ENCODE measurements at places on chromosomes 16 and 17.

DNA sequence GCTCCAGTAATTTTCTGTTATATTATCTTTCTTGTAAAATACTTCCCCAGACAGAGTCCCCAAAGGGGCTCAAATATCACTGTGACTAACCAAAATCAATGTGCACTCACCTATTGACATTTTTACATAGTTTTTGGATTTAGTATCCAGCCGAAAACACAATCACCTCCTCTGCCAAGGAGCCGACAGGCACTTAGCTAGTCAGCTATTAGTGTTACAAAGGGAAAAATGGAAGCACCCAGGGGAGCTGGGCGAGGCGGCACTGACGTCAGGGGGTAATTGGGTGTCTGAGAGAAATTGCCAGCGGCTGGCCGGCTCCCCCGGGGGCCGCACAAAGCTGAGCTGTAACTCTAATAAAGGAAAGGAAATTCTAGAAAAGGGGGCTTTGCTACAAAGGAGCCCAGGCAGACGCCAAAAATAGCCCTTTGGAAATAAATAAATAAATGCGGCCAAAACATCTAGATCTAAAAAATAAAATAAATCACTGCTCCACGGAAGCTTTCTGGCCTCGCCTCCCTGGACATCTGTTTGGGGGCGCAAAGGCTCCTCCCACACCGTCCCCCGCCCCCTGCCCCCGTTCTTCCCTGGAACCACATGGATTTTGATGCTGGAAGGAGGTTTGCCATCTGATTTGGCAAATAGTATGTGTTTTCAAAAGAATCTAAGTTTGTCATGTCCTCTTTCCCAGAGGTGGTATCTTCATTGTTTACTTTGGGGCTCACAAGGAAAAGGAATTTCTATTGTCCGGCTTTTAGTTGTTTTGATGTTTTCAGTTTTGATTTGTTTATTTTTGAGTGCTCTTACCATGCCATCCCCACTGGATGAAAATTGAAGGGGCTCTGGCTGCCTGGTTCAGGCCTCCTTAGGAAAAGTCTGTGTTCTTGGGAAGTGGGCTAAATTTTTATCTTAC, 156.7 kb downstream of the ZNF423 start:
- no peak for DNase-seq

- DNase-seq, result no peak
Measured at GRCh38 chr16:17403859-17404545, 66.8 kb downstream of the XYLT1 start.

DNA sequence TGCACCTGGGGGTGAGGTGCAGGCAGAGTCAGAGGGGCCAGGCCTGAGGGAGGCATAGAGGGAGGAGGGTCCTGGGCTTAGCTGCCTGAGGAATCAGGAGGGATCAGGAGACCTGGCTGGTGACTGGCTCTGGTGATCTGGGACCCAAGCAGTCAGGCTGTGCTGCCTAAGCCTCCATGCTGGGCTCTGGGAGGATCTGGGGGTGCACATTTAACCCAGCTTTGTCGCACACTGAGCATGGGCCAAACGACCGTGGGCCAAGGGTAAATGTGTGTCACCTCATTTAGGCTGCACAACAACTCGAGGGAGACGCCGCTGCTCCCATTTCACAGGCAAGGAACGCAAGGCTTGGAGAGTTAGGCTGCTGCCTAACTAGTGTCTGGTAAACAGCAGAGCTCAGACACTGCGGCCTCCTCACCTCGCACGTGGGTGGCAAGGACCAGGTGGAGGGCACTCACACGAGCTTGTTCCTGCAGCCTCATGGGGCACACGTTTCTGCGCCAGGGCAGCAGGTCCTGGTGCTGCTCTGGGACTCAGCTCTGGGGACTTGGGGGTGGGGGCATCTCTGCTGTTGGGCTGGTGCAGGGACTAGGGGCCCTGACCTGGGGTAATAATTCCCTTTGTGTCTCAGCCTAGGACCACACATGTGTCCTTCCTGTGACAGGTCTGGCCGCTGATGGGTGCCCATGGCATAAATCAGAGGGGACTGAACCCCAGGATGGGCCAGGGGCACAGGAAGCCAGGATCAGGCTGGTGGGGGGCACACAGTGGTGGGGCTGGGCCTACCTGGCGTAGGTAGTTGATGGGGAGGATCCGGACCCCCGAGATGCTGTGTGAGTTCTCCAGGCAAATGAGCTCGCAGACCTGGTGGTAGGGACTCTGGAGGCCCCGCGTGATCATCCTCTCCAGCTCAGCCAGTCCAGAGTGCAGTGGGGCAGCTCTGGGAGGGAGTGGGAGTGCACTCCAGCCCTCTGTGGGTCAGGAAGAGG, 18.7 kb downstream of the TMEM235 start:
- no peak for DNase-seq

GRCh38 chr16:56866955-56867830, 2.2 kb downstream of the SLC12A3 start:
- DNase-seq, result peak; percentile 80

- DNase-seq, result no peak
Measured at GRCh38 chr17:59093702-59094231, 12.9 kb downstream of the TRIM37 start.

DNA sequence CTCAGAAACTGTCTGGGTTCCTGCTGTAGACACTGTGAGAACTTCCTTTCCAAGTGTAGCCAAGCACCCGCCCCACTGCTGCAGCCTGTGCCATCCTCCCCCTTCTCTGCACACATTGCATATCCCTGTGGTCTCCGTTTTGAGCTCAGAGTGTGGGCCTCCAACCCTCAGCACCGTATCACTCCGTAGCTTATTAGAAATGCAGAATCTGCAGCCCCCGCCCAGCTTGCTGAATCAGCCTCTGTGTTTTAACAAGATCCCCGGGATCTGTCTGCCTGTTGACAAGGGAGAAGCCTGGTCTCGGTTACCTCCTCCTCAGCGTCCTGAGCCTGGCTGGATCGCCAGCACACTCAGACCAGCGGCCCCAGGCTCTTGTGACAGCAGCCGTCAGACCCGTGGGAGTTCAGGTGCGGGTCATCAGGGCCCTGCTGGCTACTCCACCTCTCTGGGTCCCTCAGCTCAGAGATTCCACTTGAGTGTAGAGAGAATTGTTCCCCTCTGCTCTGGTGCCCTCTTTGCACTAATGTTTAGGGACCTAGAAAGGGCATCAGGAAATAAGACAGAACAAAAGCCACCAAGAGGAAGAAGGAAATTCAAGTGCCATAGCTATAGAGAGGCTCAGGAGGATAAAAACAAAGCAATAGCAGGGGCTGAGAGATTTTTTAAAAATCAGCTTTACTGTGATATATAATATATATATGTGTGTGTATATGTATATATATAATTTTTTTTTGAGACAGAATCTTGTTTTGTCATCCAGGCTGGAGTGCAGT, 92.3 kb downstream of the PITPNC1 start:
- DNase-seq, result no peak

- DNase-seq, result peak; percentile 62
Measured at GRCh38 chr16:88940862-88941817, 35.9 kb downstream of the CBFA2T3 start.

- DNase-seq, result no peak
Measured at GRCh38 chr17:10286324-10286723, 86.5 kb downstream of the MYH13 start.

- DNase-seq, result no peak
Measured at GRCh38 chr17:50541402-50541715, 5.6 kb upstream of the SPATA20 start.

DNA sequence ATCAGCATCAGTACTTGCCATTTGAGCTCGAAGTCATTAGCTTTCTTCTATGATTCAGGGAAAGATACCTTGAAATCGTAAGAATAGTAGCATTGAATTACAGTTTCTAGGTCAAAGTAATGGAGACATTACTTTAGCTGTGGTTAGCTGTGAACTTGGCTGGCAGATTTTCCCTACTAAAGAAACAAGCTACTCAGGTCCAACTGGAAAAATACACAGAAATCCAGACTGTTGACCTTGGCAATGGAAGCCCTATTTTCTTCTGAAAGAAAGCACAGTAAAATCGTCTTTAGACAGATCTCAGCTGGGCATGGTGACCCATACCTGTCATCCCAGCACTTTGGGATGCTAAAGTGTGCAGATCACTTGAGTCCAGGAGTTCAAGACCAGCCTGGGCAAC, 13.4 kb upstream of the DNAJA2 start:
- no peak for DNase-seq

- peak; percentile 50 for DNase-seq
Measured at GRCh38 chr16:70437582-70438557, 1.0 kb downstream of the ST3GAL2 start.

GRCh38 chr17:76644995-76645394, 1.4 kb upstream of the ST6GALNAC1 start:
- no peak for DNase-seq

DNA sequence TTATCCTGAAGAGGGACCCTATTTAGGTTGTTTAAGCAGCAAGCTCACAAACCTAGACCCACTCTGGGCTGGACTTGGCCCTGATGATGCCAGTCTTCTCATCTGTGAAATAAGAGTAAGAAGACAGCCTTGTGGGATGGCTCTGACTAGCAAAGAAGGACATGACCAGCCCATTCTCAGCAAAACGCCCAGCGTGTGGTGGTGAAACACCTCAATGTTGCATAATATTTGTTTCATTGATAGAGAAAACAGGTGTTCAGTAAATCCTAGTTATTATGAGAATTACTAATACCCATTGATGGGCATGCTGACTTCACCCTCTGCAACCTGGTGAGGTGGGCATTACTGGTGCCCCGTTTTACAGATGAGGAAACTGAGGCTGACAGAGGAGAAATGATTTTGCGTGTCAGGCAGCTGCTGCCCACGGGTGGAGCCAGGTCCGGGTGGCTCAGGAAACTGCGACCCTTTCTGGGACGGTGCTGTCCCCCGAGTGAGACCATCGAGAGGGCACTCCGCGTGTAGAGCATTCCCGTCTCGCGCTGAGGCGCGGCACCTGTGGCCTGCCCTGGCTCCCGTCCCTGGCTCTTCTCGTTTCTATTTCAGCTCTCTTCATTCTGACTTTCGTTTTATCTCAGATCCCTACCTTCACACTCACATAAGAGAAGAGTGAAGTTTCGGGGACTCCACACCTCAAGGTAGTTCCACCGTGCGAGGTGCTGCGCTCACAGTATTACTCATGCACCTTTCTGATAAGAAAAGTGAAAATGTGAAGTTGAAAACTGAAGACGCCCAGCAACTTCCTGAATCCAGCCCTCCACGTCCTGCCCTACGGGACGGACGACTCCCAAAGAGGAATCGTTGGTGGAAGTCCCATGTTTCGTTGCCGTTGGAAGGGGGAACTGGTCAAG, 48.5 kb downstream of the IRF8 start:
- no peak for DNase-seq

GRCh38 chr17:62206550-62206949, 141.5 kb upstream of the MED13 start:
- DNase-seq, result no peak

DNA sequence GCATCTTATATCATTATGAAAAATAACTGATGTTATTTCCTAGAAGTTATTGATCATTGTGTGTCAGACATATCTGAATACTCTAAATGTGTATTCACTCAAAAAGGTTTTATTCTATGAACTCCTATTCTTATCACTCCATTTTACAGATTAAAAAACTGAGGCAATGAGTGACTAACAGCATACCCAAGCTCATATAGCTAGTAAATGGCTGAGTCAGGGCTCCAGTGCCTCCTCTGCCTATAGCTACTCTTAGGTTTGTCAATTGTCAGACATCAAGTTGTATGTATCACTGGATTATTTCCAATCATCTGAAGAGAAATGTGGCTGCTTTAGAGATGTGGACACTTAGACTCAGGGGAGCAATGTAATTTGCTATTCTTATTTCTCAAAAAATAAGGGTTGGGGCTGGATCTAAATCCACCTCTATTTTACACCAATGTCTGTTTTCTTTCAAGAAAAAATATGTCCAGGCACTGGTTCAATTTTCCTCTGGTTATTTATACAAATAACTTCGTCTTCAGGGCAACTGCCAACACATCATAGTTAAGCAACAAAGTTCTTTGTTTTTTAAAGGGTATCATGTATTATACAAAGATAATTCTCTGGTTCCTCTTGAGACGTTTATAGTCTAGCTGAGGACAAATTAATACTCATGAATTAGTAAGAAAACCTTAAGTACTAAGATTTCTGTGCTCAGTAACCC, 328.9 kb upstream of the MAF start:
- DNase-seq, result no peak

DNA sequence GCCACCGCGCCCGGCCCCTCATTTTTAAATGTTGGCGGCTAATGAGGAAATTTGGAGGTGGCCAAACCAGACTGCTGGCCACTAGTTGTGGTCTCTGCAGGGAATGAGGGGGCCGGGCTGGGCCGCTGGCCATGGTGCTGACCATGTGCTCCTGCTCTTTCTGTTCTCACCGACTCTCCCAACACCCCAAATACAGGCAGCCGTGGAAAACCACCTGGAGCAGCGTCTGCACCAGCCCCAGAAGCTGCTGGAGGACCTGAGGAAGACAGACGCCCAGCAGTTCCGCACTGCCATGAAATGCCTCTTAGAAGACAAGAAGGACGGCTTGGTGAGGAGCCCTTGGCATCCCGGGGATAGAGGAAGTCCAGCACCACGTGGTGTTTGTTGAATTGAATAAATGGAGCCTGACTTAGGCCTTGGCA, 21.3 kb downstream of the OTOA start:
- peak; percentile 30 for DNase-seq

DNA sequence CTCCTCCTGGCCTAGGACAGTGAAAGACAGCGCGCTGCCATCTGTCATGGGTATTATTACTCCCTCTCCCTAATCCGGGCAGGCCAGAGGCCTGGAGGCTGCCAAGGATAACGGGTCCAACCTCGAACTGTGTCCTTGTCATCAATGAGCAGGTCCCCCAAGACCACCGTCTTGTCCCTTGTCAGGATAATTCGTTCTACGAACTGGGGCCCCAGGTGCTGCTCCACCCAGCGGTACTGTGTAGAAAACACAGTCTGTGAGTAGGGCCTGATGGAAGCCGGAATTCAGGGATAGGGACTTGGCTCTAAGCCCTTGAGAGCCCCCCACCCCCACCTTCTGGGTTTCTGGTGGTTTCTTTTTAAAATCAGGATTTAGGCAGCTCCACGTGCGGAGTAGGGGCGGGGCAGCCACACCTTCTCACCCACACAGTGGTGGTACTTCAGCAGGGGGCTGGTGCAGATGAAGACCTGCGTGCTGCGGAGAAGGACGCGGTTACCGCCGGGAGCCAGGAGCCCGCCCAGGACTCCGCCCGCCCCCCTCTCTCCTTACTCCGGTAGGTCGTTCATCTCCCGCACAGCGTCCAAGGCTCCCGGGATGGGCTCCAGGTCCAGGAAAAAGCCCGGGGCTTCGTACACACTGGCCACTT, 787 bp downstream of the NT5C start:
- peak; percentile 87 for DNase-seq

- DNase-seq, result no peak
Measured at GRCh38 chr17:50354198-50354597, 8.3 kb downstream of the XYLT2 start.

- no peak for DNase-seq
Measured at GRCh38 chr17:29633886-29634285, 11.2 kb upstream of the CORO6 start.

GRCh38 chr17:12463102-12463501, 202.6 kb upstream of the MYOCD start:
- no peak for DNase-seq

GRCh38 chr17:41178341-41178740, 320 bp upstream of the KRTAP4-2 start:
- DNase-seq, result no peak

GRCh38 chr16:89554343-89554742, 6.1 kb upstream of the RPL13 start:
- DNase-seq, result no peak
